ENCODE measurements at places on chromosomes 2 and 18.

GRCh38 chr2:22274661-22275060 is 1110.3 kb upstream of the KLHL29 start:
- DNase-seq, result no peak

GRCh38 chr18:58015065-58015780 is 28.8 kb upstream of the NEDD4L start:
- no peak for DNase-seq

GRCh38 chr2:206530727-206531126 is 87.4 kb downstream of the ADAM23 start:
- DNase-seq, result no peak

DNA sequence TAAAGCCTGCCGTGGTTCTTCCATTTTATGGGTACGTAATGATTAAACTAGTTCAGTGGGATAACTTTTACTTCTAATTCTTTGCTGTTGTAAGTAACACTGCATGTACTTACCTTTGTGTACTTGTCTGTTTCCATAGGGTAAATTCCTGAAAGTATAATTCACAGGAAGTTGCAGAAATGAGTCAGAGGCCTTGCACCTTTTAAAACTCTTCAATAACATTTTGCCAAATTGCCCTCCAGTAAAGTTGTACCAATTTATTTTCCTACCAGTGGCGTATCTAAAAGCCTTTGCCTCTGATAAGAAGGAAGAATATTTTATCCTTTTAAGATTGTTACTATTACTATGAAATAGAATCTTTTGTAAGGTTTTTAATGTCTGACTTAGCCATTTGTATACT is 65.1 kb downstream of the CAB39 start:
- DNase-seq, result no peak

GRCh38 chr18:13638719-13639595 is 87.4 kb downstream of the FAM210A start:
- no peak for DNase-seq

DNA sequence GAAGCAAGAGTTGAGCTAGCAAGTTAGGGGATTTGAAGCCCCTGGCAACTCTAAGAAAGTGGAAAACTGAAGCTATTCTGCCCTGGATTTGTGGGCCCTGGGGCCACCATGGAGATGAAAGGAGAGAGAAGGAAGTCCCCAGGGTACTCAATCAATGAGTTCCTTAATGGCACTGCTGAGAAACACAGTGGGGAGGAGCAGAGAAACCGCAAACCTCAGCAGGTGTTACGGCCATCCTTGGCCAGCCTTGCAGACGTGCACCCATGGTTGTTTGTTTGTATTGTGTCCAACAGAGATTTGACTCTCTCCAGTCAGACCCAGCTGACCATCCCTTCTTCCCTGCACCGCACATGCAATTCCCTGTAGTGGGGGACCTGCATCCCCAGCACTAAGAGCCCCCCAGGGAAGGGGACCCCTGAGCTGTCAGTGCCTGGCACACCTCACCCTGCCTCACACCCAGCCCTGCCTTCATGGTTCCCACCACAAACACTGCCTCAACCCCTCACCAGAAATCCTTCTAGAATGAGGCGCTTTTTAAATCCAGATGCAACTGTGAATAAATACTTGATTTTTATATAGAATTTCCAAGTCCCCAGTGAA is 255.3 kb downstream of the SH3BP4 start:
- DNase-seq, result no peak

DNA sequence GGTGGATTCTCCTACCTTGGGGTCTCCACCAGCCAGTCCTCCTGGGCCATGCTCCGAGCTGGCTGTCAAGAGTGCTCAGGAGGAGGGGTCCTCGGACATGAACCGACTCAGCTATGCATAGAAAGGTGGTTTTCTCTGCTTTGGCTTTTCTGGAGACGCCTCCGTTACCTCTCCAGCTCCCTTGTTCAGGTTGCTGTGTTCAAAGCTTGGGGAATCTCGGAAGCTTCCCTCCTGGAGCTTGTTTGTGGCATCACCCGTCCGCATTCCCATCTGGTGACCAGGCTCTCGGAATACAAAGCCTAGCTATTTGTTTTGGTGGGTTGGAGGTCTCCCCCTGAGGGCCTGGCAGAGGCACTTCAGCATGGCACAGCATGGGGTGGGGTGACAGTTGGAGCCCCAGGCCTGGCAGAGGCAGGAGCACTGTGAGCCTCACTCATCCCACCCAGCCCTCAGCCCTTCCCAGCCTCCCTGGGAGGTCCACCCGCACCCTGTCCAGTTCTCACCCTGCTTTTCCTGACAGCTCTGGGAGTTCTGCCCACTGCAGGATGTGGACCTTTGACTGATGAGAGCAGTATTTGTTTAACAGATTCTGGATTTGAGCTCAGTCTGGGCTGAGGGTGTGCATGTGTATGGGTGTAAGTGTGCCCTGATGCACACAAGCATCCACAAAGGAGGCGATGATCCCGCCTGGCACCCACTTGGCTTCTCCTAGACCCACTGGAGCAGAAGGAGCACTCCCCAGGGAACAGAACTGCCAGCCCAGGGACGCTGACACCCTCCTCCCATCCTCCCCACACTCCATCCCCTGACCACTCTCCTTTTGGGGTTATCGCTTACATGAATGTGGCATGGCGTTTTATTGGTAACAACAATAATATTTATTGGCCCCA is 107.3 kb upstream of the HS6ST1 start:
- no peak for DNase-seq

- DNase-seq, result no peak
These were observed 356.1 kb upstream of the ZEB2 start for GRCh38 chr2:144876013-144876412.

- no peak for DNase-seq
These were observed 516.6 kb upstream of the NXPH2 start for GRCh38 chr2:139296672-139297209.
